ENCODE measurements at places on chromosomes 12 and 14.

- no peak for DNase-seq
Measured at GRCh38 chr12:13913371-13913770, 68.0 kb downstream of the GRIN2B start.

- DNase-seq = no peak
Measured at GRCh38 chr14:67317822-67318221, 41.8 kb downstream of the ATP6V1D start.

- DNase-seq = no peak
Measured at GRCh38 chr12:62766496-62766895, 168.5 kb downstream of the PPM1H start.

DNA sequence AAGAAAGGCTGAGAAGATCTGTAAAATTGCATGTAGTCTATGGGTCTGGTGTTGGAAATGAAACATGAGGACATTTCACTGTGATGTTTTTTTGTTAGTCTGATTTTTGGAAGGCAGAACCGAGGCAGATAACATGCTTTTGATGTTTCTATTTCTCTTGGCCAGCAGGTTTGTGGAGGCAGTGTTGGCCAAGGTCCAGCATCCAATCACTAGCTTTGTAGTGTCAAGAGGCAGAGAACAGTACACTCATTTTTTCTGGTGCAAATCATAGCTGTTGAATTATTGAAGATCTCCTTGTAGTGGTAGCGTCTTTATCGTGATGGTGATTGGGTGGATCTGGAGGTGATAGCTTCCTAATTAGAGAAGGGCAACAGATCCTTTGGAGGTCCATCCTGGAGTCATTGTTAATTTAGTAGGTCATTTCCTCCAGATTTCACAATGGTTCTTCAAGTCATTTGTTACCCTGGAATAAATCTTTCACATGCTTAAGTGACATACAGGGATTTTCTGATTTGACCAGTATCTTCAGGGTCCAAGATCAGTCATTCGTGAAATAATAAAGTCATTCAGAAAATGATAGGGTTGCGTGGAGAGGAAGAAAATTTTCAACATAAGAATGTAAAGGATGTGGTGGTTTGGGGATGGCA is 252.4 kb upstream of the CPNE8 start:
- DNase-seq = no peak

- DNase-seq = peak; percentile 80
Measured at GRCh38 chr14:22871224-22872032, at the start of gene LRP10. LRP10 (plus strand) TSS chr14:22871740; CDS start chr14:22872304, 564 bp downstream.

- no peak for DNase-seq
Measured at GRCh38 chr12:62963486-62964041, 28.6 kb upstream of the PPM1H start.

- peak; percentile 28 for DNase-seq
Measured at GRCh38 chr12:96294831-96295230, 100.7 kb downstream of the ELK3 start.

- DNase-seq = no peak
Measured at GRCh38 chr14:33932576-33933345, 18.1 kb downstream of the EGLN3 start.

DNA sequence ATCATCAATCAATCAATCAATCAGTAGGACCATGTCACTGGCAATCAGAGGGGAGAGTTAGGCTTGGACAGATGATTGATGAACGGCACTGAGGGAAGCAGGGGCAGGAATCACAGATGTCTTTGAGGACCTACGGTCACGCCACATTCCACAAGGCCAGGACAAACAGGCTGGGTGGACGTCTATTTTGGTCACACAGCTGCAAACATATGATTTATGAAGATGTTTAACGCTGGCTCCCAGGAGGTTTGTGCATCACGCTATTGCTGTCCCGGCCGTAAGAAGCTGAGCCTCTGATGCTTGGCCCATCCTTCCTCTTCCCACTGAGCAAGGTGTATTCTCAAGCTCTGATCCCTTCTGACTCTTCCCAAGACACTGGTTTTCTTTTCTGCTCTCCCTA is 160.8 kb downstream of the FOXN3 start:
- no peak for DNase-seq

DNA sequence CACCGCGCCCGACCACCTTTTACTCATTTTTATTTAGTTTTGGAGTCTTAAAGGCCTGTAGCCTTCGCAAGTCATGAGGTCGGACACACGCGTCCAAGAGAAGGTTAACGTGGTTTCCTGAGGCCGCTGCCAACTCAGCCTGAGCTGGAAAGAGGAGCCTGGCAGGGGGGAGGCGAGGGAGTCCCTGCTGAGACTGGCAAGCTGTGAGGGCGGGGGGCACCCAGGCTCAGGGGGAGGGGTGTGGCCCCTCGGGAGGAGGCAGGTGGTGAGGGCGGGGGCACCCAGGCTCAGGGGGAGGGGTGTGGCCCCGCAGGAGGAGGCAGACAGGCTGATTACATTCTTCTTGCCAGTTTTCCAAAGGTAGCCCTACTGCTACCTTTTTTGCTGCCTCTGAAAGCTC is 143.2 kb downstream of the PIWIL1 start:
- DNase-seq = no peak

DNA sequence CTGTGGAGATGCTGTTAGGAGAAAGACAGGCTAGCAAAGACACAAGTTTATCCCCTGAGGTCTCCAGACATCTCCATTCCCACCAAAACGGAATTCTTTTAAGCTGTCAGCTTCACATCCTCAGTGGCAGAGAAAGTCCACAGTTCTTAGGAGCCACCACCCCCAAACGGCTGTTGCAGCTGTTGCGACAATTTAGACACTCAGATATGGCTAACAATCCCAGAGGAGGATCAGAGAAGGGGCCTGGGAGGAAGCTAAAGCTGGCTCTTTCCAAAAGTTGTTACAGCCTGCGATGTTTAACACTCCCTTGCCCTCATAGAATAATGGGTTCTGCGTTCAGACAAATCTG is 1.9 kb upstream of the ATP5MC2 start:
- no peak for DNase-seq

GRCh38 chr12:87234898-87235297 is 794.3 kb downstream of the C12orf50 start:
- no peak for DNase-seq
